ENCODE measurements at places on chromosomes 7 and 10.
A peak's percentile ranks its signal among the peaks of the same experiment; 100 is the strongest.

- DNase-seq = no peak
Observed at GRCh38 chr10:113683300-113683699, 3.6 kb downstream of the CASP7 start.

- no peak for DNase-seq
Observed at GRCh38 chr7:131466735-131467365, 89.6 kb downstream of the PODXL start.

GRCh38 chr7:132785870-132786269 is 209.6 kb upstream of the PLXNA4 start:
- DNase-seq = no peak

DNA sequence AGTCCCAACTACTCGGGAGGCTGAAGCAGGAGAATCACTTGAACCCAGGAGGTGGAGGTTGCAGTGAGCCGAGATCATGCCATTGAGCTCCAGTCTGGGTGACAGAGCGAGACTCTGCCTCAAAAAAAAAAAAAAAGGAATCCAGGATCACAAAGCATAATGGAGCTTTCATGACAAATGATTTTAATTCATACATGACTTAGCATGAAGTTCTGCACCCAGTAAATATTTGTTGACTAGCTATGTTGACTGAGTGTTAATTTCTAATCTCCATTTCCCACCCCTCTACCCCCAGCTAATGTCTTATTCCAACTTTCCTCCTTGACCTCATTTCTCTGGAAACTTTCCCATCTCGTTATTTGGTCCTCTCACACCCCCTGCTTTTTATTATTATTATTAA is 53.3 kb downstream of the ATOH7 start:
- no peak for DNase-seq

DNA sequence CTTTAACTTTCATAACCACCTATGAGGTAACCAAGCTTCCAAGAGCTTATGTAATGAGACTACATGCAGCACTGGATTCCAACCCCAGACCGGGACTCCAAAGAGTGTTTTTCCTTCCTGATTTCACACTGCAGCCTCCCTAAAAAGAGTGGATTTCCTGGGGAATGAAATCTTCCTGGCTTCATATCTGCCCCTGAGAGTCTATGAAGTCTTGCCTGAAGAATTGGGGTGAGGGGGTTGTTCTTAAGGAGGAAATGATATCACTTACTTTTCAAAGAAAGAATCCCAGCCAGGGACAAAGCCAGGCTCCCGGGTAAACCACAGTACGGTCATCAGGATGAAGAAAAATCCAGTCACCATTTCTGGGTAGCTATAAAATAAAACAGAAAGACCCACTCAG is 29.7 kb downstream of the STMP1 start:
- DNase-seq = no peak

- DNase-seq = no peak
Observed at GRCh38 chr7:43513251-43513650, 69.7 kb upstream of the STK17A start.

- DNase-seq = no peak
Observed at GRCh38 chr7:4010061-4010605, 672.0 kb upstream of the FOXK1 start.

GRCh38 chr7:33101906-33102305 is 7.3 kb downstream of the RP9 start:
- DNase-seq = no peak

- peak; percentile 17 for DNase-seq
Observed at GRCh38 chr10:113230011-113230610, 280.1 kb downstream of the TCF7L2 start.

GRCh38 chr7:44101966-44102845 is 1.9 kb upstream of the AEBP1 start:
- no peak for DNase-seq

DNA sequence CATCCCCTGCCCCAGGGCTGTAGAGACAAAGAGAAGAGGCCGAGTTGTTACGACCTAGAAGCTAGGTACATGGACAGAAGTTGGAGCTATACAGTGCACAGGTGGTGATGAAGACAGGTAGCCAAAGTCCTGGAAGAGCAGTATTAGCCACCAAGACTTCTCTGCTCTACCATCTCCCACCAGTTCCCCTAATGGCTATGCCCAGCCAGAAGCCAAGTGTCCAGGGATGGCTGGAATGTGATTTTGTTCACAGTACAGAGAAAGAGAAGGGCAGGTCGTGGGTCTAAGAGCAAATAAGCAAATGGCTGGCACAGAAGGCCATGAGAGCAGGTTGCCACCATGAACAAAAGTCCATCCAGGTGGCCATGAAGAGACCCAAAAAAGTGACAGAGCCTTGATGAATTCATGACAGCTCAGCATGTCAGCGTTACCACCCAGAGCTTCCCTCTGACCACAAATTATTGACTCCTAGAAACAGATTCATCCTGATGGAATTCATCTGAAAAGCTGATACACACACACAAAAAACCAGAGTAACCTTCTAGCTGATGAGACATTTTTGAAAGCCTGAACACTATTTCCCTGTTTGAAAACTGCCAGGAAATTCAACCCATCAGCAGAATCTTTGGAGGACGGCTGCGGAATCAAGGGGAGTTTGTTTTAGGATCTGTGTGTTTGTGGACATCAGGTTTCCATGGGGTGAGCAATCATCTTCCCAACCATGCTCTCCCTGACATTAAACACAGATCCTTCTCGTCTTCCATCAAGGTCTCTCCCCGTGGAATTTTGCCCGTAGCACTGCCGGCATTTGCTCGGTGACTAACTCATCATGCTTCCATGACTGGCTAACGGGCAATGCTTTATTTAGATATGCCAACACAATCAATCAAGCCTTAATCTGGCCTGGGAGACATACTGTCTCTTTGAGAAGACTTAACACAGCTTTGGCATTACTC is 906.7 kb upstream of the AUTS2 start:
- no peak for DNase-seq

GRCh38 chr10:76647301-76647700 is 990.3 kb downstream of the KCNMA1 start:
- no peak for DNase-seq

- no peak for DNase-seq
Observed at GRCh38 chr10:71439670-71440425, 43.1 kb downstream of the CDH23 start.

- DNase-seq = no peak
Observed at GRCh38 chr10:72270607-72271281, 3.0 kb upstream of the DDIT4 start.

GRCh38 chr7:20107582-20107981 is 109.6 kb downstream of the MACC1 start:
- DNase-seq = no peak

DNA sequence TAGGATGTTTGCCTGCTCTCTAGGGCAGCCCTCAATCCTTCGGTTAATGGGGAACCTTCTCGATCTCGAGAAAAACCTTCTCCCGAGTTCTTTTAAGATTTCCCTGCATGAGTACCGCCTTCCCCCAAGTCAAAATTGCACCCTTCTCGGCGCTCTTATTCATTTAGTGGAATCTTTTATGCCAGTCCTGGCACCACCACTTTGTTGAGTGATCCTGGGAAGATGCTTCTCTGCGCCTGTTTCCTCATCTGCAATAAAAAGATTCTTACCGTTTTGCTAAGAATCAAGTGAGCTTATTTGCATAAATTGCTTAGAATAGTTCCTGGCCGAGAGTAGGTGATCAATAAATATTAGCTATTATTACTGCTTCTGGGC is 697 bp downstream of the ARPC1A start:
- no peak for DNase-seq

- no peak for DNase-seq
Observed at GRCh38 chr10:81348003-81348402, 527.0 kb upstream of the NRG3 start.

- no peak for DNase-seq
Observed at GRCh38 chr10:103550229-103550628, 56.7 kb downstream of the NEURL1 start.

- DNase-seq = no peak
Observed at GRCh38 chr7:149467321-149467859, 6.5 kb upstream of the ZNF777 start.

GRCh38 chr10:19245889-19246752 is 197.5 kb downstream of the MALRD1 start:
- DNase-seq = peak; percentile 4

DNA sequence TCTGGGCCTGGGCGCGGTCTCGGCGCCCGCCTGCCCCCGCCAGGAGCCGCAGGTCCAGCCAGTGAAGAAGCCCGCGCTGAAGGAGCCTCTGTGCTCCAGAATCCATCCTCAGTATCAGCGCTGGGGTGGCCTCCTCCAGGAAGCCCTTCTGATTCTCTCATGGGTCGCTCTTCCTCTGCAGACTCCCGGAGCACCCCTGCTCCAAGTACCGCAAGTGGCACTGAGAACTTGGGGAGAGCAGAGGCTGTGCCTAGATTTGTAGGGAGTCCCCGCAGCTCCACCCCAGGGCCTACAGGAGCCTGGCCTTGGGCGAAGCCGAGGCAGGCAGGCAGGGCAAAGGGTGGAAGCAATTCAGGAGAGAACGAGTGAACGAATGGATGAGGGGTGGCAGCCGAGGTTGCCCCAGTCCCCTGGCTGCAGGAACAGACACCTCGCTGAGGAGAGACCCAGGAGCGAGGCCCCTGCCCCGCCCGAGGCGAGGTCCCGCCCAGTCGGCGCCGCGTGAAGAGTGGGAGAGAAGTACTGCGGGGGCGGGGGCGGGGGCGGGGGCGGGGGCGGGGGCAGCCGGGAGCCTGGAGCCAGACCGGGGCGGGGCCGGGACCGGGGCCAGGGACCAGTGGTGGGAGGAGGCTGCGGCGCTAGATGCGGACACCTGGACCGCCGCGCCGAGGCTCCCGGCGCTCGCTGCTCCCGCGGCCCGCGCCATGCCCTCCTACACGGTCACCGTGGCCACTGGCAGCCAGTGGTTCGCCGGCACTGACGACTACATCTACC is at the start of gene ALOX5:
TSS of gene ALOX5 (plus strand) at position 641 of the 774 bp plus-strand sequence. CDS start at position 705, 64 bp downstream.
- DNase-seq = peak; percentile 24

- DNase-seq = peak; percentile 75
Observed at GRCh38 chr7:74417419-74417971, 36.2 kb upstream of the GTF2IRD1 start.

- DNase-seq = peak; percentile 3
Observed at GRCh38 chr7:104207348-104207730, 474 bp downstream of the ORC5 start.

DNA sequence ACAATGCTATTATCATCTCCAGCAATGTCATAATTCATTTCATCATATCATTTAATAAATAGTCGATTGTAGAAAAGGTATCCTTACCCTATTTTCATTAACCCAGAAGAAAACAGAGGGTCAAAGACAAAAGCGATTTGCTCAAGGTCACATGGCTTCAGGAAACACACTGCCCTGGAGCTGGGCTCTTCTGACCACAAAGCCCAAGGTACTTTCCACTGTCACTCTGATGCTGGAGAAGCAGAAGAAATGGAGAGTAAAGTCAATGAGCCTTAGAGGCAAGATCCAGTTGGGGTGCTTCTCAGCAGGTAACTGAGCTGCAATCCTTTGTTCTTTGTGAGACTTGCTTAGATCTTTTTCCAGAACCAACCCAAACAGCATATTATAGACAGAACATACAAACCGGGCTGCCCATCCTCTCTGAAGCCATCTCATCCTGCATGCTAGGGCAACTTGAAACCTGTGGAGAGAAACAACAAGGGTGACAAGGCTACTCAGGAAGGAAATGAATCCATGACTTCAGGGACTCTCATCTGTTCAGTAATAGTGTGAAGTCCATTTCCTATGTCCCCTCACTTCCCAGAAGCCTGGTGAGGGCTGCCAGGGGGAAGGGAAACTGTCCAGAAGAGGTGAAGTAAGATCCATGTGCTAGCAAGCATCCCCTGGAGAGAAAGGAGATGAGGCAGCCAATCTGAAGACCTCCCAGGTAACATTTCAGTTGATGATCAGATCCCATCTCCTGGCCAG is 148.6 kb upstream of the SVIL start:
- no peak for DNase-seq

DNA sequence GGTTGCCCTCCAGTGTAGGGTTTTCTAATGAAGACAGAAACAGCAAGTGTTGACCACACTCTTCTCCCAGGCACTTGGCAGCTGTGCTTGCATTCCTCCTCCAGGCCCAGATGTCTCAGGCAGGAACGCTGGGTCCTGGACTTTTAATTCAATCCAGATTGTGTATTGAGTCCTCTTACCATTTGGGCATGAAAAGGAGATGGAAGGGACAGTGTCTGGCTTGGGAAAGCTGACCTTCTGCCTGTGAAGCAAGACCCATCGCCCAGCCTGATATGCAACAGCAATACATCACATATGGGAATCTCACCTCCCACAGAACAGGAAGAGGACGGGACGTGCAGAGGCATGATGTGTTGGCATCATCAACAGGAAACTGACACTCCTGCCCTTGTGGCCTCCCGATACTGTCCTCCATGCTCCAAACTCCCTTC is 174.4 kb upstream of the LYZL2 start:
- DNase-seq = no peak

DNA sequence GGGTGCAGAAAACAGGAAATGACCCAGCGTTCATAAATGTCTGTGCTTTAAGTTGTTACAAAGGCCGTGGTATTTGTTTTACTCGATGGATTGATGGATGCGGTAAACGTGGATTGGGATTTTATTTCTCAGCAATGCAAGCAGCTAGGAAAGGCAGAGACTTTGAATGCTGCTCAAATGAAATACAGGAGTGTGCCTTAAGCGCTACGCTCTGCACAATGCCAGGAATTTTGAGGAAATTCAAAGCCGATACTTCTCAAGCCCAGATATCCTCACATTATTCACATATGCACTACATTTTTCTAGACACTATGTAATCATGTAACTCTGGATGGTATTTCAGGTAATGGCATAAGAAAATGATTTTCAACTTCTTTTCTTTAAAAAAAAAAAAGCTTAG is 514.3 kb upstream of the ADARB2 start:
- DNase-seq = no peak

- no peak for DNase-seq
Observed at GRCh38 chr10:42630537-42631134, 7.7 kb downstream of the ZNF33B start.

DNA sequence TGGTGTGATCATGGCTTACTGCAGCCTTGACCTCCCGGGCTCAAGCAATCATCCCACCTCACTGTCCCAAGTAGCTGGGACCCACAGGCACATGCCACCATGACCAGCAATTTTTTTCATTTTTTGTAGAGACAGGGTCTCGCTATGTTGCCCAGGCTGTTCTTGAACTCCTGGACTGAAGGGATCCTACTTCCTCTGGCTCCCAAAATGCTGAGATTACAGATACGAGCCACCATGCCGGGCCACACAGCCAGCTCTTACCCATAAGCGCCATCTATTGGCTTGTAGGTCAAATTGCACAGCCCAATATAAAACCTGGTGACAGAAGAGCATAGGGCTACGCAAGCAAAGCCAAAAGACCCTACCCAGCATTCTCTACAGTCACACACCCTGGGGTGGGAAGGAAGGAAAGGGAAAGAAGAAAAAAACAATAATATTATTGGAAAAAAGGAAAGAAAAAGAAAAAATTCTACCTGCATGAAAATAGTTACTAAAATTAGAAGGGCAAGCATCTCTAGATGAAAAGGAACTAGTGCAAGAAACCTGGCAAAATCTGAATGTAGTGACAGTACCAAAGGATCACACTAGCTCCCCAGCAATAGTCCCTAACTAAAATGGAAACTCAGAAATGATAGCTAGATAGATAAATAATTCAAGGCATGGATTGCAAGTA is 29.4 kb upstream of the AMPH start:
- peak; percentile 37 for DNase-seq

GRCh38 chr10:13759168-13759567 is 172.4 kb downstream of the PRPF18 start:
- no peak for DNase-seq

- no peak for DNase-seq
Observed at GRCh38 chr10:43595739-43596298, 10.4 kb upstream of the ZNF485 start.

- DNase-seq = peak; percentile 91
Observed at GRCh38 chr10:82981137-82981723, 1106.2 kb downstream of the NRG3 start.

Measured in SK-N-DZ (cell line).